ENCODE measurements at places on chromosomes 13 and 19.

GRCh38 chr13:76973920-76974617 is 17.8 kb upstream of the CLN5 start:
- no peak for DNase-seq

DNA sequence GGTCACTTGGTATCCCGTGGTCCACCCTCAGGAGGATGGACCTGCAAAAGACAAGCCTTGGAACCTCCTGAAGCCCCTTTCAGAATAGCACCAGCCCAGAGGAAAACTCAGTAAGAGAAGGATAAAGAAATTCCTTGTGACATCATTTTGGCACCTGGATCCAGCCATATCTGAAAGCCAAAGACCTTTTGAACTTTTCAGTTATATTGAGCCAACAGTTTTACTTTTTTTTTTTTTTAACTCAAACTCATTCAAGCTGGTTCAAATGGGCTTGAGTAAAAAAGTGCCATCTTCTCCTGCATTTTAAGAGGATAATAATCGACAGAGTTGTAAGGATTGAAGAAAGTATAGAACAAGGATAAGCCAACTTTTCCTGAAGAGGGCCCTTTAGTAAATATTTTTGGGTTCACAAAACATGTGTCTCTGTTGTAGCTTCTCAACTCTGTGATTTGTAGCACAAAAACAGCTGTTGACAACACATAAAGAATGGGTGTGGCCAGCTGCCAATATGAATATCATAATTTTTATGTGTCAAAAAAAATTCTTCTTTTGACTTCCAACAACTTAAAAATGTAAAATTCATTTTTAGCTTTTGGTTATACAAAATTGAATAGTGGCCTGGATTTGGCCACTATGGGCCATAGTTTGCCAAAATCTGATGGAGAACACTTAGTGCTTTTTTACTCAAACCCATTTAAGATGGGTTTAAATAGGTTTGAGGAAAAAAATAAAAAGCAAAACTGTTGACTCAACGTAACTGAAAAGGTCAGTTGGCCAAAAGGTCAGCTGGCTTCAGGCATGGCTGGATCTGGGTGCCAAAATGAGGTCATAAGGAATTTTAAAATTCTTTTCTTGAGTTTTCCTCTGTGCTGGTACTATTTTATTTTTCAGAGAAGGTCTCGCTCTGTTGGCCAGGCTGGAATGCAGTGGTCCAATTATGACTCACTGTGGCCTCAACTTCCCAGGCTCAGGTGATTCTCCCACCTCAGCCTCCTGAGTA is 50.7 kb downstream of the ACSBG2 start:
- DNase-seq = no peak

DNA sequence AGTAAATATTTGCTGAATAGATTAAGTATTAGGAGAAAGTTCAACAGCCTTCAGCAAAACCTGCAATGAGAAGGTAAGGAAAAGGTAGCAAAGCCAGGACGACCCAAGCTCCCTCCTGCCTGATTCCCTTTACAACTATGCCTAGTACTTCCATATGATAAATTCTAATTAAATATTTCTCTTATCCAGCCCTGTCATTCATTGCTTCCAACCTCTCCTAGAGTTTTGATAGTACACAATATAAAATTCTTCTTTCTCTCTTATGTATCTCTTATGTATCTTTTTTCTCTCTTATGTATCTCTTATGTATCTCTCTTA is 187.2 kb downstream of the DCT start:
- no peak for DNase-seq

DNA sequence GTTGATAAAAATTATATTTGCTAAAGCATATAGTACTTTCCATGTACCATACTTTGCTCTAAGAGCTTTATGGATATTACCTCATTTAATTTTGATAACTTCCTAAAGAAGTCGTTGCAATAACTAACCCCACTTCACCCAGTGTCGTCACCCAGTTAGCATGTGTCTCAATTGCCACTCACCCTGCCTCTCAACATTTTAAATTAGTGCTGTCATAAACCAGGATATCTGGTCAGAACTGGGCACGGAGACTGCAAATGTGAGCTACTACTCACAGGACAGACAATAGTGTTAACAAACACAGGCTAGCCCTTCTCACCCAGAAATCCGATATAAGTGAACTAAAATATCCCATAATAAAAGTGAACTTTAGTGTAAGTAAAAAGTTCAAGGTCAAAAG is 430.6 kb downstream of the KLF12 start:
- DNase-seq = no peak

GRCh38 chr13:76723551-76724232 is 162.5 kb downstream of the KCTD12 start:
- DNase-seq = no peak

- DNase-seq = no peak
Measured at GRCh38 chr19:50710094-50710493, 9.5 kb downstream of the SHANK1 start.

DNA sequence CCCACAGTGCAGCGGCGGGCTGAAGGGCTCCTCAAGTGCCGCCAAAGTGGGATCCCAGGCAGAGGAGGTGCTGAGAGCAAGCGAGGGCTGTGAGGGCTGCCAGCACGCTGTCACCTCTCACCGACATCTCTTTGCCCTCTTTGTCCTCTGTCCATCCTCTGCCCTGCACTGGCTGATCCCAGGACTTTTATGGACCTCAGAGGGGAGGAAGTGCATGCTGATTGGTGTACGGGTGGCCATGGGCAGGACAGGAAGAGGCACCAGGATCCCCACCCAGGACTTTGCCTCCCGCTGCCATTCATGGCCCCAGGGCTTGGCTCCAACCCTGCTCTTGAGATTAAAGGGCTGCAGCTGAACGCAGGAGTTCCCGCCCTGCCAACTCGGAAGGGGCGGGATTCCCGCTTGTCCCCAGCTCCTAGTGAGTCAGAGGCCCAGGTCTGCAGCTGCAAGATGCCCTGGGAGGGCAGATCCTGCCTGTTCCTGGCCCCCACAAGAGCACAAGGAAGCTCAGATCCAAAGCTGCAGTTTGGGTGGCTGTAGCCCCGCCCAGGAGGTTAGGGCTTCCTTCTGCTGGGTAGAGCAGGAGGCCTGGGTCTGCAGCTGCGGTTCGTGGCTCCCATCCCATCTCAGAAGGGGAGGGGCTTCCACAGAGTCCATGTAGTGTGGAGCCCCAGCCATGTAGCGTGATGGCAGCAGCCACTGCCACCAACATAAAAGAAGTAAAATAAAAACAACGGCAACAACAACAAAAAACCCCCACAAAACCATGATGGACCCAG is 1716.7 kb downstream of the SLITRK1 start:
- no peak for DNase-seq

GRCh38 chr19:47729468-47729798 is 15.9 kb upstream of the NOP53 start:
- DNase-seq = peak; percentile 73

GRCh38 chr19:7646426-7646700 is 9.5 kb downstream of the STXBP2 start:
- DNase-seq = no peak

DNA sequence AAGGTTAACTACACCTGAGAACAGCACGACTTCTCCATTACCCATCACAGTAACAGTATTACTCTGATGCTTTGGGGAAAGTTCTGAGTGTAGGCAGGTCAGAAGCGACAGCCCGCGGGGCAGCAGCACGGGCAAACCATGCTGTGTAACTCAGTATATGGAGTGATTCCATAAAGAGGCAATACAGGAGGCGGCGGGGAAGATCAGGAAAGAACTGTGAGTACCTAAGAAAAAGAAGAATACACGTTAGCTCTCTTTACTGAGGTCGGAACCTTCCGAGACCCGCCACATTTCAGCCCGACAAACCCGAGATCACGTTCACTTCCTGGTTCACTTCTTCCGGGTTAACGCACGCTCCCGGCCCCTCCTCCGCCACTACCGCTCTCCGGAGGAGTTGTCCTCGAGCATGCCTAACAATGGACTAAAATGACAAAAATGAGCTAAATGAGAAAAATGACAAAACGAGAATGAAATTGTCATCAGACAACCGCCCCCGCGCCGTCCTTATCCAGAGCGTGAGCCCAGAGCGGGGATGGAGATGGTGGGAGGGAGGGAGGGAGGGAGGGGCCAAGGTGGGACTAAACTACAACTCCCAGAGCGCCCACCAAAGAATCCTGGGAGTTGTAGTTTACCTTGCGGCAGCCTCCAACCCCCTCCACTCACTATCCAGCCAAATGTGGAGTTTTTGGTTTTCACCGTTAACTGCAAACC is at the start of gene MTRF1:
Gene MTRF1 (minus strand): TSS at position 316 of the 711 bp plus-strand sequence. CDS start 2,669 bp downstream, outside the sequence.
- DNase-seq = peak; percentile 91

DNA sequence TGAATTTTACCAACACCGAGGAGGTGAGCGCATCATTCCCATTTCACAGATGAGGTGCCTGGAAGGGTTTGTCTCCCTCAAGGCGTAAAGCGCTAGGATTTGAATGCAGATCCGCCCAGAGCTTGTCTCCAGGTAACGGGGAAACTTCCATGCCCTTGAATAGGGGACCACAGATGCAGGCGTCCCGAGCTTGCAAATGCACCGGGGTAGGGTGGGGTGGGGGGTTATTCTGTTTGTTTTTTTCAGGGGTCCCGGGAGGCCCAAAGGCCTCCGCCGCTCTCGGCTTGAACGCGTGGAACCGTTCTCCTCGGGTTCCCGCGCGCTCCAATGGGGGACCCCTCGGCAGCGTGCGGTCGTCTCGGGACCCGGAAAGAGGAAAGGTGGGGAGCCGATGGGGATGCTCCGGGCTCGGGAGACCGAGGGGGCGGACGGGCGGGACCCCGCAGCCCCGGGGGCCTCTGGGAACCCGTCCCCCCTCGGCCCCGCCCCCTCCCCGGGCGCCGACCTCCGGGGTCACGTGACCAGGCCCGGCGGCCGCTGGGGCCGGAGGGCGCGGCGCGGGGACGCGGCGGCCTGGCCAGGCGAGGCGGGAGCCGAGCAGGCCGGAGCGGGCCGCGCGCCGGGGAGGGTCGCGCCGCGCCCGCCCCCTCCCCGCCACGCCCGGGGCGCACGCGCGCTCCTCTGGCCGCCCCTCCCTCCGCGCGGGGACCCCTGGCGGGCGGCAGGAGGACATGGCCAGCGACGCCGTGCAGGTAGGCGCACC is at the start of gene PKN1:
Gene PKN1 (plus strand): TSS at position 516 of the 763 bp plus-strand sequence. CDS start 216 bp downstream, at position 732.
- DNase-seq = peak; percentile 77

DNA sequence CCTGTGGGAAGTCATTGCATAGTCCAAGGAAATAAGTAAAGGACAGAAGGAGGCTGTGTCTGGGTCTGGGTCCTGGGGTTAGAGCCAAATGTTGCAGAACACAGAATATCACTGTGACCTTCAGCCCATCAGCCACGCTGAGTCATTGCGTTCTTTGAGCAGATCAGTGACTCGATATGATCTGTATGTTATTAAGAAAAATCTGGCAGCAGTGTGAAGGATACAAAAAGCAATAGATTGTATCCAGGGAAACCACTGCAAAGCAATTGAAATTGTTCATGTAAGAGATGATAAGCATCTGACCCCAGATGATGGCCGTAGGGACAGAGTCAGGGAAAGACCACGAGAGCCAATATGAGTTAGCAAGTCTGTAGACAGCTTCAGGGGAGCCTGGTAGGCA is 1575.1 kb upstream of the SLC10A2 start:
- DNase-seq = no peak

DNA sequence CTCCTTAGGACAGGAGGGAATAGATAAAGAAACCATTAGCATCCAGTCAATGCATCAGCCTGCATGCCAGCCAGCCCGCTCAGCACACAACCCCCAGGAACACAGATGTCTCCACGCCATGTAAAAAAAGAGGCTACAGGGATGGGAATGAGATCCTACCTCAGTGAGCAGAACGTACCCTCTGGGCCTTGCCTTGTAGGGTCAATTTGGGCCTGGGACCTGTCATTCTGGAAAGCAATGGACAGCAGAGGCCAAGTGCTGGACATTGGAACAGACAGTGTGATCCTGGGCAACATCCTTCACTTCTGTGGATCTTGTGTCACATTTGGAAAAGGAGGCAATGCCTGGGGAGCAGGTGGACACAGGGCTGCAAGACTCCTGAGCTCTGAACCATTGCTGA is 26.0 kb downstream of the VSTM2B start:
- no peak for DNase-seq

DNA sequence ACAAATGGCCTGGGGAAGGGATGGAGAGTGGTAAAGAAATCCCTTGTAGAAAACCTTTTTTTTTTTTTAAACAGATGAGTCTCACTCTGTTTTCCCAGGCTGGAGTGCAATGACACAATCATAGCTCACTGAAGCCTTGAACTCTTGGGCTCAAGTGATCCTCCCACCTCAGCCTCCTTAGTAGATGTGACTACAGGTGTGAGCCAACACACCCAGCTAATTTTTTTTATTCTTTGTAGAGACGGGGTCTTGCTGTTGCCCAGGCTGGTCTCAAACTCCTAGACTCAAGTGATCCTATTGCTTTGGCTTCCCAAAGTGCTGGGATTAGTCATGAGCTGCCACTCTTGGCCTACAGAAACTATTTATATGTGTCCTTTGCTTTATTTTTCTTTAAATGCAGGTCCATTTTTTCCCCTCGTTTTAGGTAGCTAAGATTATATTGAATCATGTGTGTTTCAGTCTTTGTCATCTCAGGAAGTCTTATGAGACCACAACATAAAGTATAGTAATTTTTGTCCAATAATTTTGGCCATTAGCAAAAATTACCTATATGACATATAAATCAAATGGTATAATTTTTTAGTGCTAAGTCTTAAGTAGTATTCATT is 10.5 kb downstream of the LPAR6 start:
- no peak for DNase-seq

DNA sequence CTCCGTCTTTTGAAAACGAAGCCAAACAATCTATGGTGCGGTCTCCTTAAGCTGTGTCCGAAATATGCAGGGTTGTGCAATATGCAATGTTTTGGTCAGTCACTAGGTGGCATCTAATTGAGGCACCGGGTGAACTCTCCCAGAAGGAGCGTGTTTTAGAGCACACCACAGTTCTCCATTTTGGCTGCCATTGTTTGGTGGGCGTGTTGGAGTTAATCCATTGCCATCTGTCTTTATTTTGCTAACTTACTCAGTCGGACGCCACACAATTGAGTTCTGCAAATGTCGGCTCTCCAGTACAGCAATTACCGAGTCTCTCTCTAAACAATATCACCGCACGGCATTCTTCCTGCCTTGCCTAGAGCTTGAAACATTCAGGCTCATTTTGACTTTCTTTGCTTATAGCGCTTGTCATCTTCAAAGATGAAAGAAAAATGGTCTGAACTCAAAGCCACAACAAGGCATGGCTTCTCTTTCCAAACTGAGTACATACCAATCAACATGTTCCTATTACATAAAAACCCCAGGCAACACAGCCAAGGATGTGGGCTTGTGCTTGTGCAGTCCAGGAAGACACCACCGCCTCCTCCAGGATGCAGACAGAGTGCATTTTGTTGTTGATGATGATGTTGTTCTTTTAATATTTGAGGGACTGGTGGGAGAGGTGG is 182.0 kb upstream of the SERP2 start:
- DNase-seq = peak; percentile 64

GRCh38 chr13:57653229-57653989 is 21.9 kb downstream of the PCDH17 start:
- no peak for DNase-seq

- peak; percentile 83 for DNase-seq
Measured at GRCh38 chr19:43438291-43439031, 23.8 kb downstream of the TEX101 start.

All from right forelimb (tissue), 1 donor.